ENCODE measurements at places on chromosomes 16 and 17. TPM values are rescaled to one million over a fixed set of nuclear protein-coding genes. Genes with fewer than 3 reads are reported as not detected.

GRCh38 chr17:9839433-9839832 lies 13.7 kb downstream of the GLP2R start:
- DNase-seq, result no peak

- no peak for DNase-seq
These were observed 92.4 kb downstream of the RPGRIP1L start for GRCh38 chr16:53611179-53611696.

DNA sequence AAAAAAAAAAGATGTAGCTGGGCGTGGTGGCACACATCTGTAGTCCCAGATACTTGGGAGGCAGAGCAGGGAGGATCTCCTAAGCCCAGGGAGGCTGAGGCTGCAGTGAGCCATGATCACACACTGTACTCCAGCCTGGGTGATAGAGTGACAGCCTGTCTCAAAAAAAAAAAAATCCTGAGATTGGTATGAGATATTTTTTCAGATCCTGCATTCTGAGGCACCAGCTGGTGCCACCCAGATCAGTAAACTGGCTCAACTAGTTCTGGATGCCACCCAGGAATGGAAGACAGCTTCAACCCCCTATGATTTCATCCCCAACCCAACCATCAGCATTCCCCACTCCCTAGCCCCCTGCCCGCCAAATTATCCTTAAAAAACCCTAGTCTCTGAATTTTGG lies 7.1 kb upstream of the GJC1 start:
- DNase-seq, result no peak

- DNase-seq, result no peak
These were observed 34.5 kb downstream of the USP7 start for GRCh38 chr16:8929086-8929748.

DNA sequence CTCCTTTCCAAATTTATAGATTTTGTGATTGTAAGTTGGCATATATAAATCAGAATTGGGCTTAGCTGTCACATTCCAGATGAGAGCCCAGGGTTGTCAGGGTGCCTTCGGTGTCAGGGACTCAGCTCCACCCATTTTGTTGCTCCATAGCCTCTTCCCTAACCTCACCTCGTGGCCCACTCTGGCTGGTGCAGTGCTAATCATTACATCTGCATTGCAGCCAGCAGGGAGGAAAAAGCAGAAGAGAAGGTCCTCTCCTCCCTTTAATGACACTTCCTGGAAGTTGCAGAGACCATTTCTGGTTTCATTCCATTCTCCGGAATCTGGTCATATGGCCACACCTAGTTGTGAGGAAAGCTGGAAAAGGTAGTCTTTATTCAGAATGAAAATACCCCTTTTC lies 113.3 kb downstream of the CCT6B start:
- no peak for DNase-seq

DNA sequence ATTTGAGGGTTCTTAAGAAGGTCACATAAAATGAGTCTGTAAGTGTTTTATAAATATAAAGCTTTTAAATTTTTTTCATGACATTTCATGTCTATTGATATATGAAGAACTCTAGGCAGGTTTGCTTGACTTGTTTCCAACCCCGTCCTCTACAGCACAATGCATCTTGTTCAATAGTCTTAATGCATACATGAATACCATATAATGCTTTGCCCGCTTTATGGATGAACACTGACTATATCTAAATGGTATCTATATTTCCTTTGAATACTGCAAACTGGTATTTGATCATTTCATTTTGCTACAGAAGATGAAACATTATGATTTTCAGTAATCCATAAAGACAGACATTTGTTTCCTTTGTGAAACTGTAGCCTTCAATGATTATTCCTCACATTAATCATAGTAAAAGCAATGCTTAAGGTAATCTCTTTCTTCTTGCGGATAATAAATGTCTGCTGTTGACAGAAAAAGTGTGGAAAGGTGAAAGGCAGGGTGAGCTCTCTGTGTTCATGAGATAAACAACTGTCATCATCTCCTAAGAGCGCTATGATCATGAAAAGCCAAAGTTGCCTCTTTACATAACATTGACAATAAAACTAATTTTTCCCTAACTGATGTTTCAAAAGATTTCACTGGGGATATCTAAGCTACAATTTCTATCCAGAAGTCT lies 645.1 kb downstream of the CDH8 start:
- no peak for DNase-seq

- no peak for DNase-seq
These were observed 24.9 kb downstream of the KIAA0513 start for GRCh38 chr16:85052536-85052935.

DNA sequence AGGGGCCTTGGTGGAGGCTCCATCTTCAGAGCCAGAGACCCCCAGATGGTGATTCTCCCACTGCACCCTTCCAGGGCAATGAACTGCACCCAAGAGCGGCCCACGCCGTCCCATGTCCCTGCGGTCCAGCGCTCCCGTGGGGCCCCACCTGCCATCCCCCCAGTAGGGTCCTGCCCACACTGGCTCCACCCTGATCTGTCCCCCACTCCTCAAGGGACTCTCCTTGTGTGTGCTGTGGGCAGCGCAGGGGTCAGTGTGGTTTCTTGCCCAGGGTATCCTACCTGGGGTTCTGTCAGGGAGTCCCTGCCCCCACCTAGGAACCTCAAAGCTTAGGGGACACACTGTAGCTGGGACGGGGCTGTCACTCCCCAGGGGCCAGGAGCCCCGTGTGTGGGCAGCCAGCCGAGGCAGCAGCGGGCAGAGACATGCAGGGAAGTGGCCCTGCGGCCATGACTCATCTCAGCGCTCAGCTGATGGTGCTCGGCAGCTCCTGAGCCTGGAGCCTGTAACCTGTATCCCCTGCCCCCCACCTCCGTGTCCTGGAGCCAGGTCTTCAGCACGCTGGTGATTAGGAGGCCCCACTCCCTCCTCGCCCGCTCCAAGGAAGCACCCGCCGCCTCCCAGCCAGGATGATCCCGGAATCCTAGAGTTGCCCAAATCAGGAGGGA lies 35.7 kb upstream of the SSTR5 start:
- DNase-seq, result no peak

DNA sequence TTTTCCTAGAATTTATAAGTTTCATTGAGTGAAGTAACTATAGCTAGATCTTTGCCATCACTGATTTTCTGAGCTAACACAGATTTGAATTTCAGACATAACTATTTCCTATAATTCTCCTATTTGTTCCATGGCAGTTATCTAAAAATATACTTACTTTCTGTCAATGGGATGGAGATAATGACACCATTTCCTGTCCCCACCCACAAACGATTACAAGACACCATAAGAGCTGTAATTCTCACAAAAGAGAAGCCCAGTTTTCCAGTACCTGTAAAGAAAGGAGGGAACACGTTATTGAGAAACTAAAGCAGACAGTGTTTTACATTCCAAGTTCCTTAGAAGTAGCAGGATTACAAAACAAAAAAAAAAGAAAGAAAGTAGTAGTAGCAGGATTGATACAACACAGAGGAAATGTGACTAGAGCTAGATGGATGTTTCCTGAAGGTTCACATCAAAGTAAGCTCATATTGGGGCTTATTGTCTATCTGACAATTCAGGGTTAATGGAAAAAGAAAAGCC lies 110.9 kb upstream of the TOB1 start:
- no peak for DNase-seq

- DNase-seq, result peak; percentile 77
These were observed 5.8 kb downstream of the ADCY7 start for GRCh38 chr16:50272111-50272571.

DNA sequence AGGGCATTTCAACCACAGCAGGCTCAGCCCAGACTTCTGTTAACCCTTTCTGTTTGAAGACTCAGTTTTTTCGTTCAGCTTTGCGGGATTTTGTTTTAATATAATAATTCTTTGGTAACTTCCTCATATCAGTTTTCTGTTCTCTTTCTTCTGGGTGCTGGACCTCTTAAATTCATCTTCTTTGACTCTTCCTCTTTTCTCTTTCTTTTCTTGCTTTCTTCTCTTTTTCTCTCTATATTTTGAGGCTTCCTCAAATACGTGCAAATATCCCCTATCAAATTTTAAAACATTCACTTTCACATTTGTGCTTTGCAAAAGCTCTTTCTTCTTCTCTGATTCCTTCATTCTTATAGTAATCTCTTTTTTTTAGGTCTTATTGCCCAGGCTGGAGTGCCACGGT lies 136.3 kb downstream of the HS3ST3B1 start:
- no peak for DNase-seq

GRCh38 chr17:13310858-13311257 lies 290.9 kb downstream of the HS3ST3A1 start:
- no peak for DNase-seq

DNA sequence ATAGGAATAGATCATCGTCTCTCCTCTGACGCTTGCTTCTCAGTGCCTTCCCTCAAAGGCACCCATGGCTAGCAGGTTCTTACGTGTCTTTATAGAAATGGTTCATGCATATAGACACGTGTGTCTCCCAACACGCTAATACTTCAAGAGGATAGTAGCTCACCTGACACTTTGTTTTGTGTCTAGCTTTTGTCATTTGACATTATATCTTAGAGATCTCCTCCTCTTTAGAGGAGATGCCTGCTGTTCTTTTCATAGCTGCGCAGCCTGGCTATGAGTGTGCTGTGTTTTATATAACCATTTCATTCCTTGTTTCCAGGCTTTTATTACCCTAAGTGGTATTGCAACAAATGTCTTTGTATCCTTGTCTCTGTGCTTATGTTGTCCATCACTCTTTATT lies 411.7 kb downstream of the CPPED1 start:
- no peak for DNase-seq

- no peak for DNase-seq
These were observed 16.2 kb downstream of the PSMD3 start for GRCh38 chr17:39996800-39997199.

DNA sequence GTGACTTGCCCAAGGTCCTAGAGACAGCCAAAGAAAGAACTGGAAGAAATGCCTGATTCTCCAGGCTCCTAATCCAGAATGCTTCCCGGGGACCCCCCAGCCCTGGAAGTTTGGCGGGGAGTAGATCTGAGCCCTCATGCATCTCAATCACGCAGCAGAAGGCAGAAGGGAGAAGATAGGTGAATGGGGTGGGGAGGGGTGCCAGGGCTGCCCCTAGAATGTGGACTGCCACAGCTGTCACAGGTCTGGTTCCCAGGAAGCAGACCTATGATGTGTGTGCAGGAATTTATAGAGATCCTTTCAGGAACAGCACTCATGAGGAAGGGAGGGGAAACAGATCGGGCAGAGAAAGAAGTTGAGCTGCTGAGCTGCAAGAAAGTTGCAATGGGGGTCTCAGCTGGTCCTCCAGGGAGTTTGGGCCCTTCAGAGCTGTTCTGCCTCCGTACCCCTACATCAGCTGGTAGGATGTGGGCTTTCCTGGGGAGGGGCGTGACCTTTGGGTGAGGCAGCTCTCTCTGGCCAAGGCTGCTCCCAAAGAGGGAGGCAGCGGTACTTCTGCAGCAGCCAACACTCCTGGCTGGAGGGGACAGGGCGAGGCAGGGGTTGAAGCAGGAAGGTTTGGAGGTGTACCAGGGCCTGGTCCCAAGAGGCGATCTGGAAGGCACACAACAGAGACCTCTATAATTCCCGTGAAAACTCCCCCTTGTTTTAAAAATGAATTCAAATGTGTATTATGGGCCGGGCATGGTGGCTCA lies 43.4 kb downstream of the DNAH9 start:
- no peak for DNase-seq

- DNase-seq, result no peak
These were observed 363.6 kb downstream of the HS3ST3B1 start for GRCh38 chr17:14664511-14664910.

DNA sequence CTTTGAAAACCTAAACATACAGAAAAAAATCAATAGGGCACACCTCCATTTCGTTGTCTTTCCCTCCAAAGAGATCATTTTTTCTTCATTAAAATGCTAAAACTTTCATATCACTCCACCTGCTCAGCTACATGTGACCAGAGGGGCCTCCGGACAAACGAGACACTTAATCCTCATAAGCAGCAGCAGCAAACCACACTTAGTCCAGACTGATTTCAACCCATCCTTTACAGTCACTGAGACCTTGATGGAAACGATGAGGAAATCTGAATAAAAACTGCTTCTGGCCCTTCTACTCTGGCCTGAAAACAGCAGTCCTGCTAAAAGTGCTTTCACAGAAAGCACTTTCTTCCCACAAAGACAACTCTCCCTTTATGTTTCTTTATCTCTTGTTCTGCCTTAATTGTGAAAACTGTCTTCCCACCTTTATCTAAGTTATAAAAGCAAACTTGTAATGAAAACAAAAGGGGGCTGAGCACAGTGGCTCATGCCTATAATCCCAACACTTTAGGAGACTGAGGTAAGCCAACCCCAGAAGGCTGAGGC lies 4.6 kb downstream of the ANKRD11 start:
- DNase-seq, result no peak

- peak; percentile 41 for DNase-seq
These were observed 47.5 kb downstream of the XYLT1 start for GRCh38 chr16:17423221-17423620.

GRCh38 chr17:13378361-13378760 lies 223.4 kb downstream of the HS3ST3A1 start:
- no peak for DNase-seq

GRCh38 chr17:83125515-83126274 lies 46.3 kb downstream of the METRNL start:
- peak; percentile 81 for DNase-seq

- no peak for DNase-seq
These were observed at the start of gene GNAO1 for GRCh38 chr16:56191156-56191815. Gene GNAO1, plus strand, starts transcription at chr16:56191489. Its CDS starts 747 bp downstream, at chr16:56192236.

DNA sequence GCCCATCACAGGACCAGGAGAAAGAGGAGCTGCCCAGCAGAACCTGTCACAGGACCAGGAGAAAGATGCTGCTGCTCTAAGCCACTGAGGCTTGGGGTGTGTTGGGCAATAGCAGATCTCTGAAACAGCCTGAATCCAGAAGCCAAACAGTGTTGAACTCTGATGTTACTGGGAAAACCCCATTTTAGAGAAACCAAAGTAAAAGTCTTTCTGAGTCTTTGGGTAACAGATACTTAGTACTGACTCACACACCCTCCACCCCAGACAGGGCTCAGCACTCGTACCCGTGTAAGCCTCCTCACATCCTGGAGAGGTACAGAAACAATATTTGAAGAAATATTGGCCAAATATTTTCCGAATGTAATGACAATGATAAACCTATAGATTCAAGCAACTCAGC lies 82.8 kb upstream of the GNG13 start:
- DNase-seq, result no peak

DNA sequence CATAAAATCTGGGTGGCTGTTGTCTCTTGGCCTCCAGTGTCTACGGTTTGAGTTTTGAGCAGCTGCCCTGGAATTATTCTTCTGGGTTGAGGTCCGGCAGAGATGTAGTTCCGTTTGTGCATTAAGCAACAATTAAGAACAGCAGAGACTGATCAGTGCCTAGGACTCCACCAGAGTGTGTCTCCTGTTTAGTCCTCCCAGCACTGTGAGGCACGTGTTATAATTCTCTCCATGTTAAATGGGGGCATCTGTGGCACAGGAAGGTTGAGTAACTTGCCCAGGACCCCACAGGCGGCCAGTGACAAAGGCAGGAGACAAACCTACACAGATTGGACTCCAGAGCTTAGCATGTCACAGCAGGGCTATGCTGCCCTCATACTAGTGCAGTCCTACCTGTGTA lies 225.1 kb downstream of the CBLN1 start:
- DNase-seq, result no peak

Gene RASL10B
- total RNA-seq, result 21.3 TPM

Gene HOXB1
- total RNA-seq, result not detected

Gene CA5A
- not detected for total RNA-seq

Gene SLC6A4
- not detected for total RNA-seq

Gene AKAP1
- 14.2 TPM for total RNA-seq

Gene CASKIN1
- total RNA-seq, result 3.6 TPM

Gene GP1BA
- not detected for total RNA-seq

Gene LIMD2
- total RNA-seq, result 24.7 TPM

Gene HOXB5
- not detected for total RNA-seq

Gene METTL2A
- 19.1 TPM for total RNA-seq

Gene SENP3
- 57.8 TPM for total RNA-seq

Gene CCDC144A
- total RNA-seq, result 1.1 TPM
